ENCODE measurements at places on chromosomes 6 and 20.

DNA sequence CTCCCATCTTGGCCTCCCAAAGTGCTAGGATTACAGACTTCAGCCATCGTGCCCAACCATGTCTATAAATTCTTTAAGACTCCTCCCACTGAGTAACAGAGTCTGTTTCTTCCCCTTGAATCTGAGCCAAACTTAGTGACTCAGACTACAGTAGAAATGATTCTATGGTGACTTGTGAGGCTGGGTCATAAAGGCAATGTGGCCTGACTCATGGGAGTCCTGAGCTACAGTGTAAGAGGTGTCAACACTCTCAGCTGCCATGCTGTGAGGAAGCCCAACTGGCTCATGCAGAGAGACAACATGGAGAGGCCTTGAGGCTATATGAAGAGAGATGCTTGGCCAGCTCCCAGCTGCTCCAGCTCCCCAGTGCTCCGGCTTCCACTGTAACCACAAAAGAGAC, 5.2 kb upstream of the NRSN2 start:
- no peak for DNase-seq

DNA sequence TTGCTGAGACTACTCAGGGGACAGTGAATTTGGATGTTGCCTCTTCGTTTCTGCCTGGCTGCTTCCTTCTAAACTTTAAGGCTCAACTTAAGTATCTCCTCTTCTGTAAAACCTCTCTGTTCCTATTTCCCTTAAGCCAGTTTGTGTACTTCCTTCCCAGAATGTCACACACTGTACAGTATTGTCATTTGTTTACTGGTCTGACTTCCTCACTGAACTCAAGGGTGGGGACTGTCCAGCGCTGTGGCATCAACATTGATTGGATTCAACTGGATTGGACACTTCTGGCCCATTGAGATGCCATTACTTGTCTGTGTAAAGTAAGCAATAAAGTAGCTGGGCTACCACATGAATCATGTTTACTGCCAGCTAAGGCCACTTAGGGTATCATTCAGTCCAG, 69.7 kb downstream of the ANKS1A start:
- DNase-seq = no peak

DNA sequence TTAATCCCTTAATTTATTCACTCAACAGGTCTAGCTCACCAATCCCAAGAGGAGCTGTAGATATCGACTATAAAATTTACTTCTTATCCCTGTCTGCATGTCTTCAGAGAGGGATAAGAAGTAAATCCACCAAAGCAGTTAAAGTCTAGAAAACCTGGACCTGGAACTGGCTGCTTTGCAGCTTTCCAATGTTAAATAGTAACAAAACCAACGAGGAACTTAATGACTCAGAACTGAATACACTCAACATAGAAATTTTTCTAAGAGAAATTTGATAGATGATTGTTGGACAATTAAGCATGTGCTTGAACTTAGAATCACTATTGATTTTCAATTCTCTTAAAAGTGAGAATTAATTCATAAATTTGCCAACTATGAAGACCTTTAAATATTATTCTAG, 11.5 kb upstream of the TMEM244 start:
- no peak for DNase-seq

DNA sequence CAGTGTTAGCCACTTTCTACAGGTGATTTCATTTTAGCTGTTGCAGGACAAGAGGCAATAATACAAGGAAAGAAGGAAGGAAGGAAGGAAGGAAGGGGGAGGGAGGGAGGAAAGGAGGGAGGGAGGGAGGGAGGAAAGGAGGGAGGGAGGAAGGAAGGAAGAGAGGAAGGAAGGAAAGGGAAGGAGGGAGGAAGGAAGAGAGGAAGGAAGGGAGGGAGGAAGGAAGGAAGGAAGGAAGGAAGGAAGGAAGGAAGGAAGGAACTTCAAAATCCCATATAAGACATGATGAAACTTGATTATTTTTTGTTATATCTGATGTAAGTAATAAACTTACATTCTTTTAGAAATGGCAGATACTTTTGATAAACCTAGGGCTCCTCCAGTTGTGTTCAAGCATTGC, 83.6 kb downstream of the TFAP2B start:
- no peak for DNase-seq

- no peak for DNase-seq
These were observed 40.0 kb upstream of the KCNK16 start for GRCh38 chr6:39362487-39362865.

DNA sequence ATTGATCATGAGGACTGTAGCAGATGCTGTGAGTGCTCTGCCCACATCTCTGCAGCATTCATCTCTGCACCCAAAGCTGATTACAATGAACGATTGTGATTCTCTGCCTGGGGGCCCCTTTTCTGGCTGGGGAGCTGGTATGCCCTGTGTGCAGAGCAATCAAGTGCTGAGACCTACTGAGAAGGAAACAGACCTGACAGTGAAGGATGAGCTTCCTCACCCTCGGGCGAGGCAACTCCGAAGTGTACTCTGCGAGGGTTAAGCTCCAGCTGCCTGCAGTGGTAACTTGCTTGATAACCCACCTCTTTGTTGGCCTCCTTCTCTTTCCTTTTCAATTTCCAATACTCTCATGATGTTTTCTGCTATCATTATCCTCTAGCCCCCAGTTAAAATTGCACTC, 289.7 kb upstream of the RNF24 start:
- no peak for DNase-seq

- no peak for DNase-seq
These were observed 988 bp downstream of the TXNDC5 start for GRCh38 chr6:7909323-7910276.

DNA sequence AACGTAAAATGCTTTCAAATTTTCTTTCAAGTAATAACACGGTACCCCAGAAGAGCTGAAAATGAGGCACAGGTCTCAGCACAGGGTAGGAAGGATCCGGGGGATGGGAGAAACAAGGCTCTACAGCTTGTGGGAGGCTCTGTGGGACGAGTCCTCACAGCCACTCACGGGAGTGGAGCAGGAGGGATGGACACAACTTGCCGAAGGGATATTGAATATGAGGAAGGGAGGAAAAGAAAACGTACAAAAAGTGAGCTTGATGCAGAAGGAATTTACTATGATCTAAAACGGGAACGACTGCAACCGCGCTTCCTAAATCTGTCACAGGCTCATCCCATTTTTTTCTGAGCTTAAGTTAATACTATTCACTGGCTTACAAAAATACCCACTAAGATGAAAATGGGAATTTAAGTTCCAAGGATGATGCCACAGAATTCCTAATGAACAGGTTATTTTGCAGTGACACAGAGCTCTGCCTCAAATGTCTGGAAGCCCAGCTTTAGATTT, 72.9 kb downstream of the FYN start:
- DNase-seq = no peak

DNA sequence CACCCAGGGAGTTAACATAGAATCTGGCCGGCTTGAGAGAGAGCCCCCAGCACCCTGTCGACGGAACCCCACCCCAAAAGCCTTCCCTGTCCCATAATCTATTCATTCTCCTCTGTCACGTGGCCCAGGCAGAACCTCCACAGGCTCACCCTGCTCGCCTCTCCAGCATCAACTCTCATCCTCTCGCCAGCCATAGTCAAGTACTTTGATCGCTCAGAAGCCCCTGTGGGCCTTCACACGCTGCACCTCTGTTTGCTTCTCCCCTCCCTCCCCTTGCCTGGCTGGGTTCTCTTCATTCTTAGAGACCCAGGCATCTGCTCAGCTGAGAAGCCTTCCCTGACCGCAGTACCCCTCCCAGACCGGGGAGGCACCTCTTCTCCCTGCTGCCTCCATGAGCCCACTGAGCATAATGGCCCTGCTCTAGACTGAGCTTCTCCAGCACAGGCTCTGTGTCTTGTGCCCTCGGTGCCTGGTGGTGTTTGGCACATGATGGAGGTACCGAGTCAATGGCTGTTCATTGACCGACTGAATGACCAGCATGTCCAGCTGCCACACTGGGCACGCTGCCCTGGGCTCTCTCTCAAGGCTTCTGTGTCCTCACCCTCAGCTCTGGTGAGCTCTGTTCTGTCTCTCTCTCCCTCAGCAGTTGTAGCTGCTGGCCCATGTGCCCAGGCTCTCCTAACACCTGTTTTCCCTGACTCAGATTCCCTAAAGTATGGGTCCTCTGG, 33.7 kb downstream of the PKIG start:
- no peak for DNase-seq

GRCh38 chr6:33868141-33868540, 64.3 kb upstream of the MLN start:
- no peak for DNase-seq

DNA sequence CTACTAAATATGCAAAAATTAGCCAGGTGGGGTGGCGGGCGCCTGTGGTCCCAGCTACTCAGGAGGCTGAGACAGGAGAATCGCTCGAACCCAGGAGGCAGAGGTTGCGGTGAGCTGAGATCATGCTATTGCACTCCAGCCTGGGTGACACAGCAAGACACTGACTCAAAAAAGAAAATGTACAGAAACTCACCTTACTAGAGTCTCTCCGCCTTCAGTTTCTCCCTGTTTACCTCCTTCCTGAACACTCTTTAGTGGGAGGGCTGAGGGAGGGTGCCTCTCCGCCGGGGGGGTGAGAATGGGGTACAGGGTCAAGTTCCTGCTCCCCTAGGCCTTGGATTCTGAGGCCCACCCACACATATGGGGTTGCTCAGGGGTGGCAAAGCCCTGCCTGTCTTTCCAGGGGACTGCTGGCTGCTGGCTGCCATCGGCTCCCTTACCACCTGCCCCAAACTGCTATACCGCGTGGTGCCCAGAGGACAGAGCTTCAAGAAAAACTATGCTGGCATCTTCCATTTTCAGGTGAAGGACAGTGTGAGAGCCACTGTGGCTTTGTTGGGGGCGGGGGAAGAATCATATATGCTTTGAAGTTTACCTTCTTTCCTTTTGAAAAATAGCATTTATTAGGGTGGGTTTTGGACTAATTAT, 13.4 kb downstream of the CAPN11 start:
- no peak for DNase-seq
